ENCODE measurements at places on chromosomes 2 and 18. TPM values are rescaled to one million over a fixed set of nuclear protein-coding genes. Genes with fewer than 3 reads are reported as not detected.
A peak's percentile ranks its signal among the peaks of the same experiment; 100 is the strongest.

- no peak for DNase-seq
Observed at GRCh38 chr2:137676346-137676745, 287.9 kb upstream of the HNMT start.

DNA sequence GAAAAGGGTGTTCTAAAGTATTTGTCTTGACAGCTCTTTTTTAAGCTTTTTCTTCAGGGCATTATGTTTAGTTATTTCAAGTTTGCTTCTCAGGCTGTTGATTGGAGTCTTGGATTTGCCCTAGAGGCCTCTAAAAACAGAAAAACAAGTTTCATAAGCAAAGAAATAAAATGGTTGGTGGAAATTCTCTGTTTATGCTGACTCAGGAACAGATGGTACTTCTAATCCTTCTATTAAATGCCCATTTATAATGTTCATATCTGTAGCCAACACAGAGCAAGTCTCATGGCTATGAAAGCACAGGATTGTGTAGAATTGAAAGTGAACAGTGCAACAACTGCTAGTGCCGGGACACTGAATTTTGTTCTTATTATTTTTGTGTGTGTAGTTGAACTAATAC, 60.4 kb downstream of the KCNJ3 start:
- no peak for DNase-seq

GRCh38 chr18:68427951-68428401, 286.9 kb downstream of the TMX3 start:
- no peak for DNase-seq

GRCh38 chr2:30362468-30363081, 84.5 kb upstream of the LCLAT1 start:
- DNase-seq: no peak

DNA sequence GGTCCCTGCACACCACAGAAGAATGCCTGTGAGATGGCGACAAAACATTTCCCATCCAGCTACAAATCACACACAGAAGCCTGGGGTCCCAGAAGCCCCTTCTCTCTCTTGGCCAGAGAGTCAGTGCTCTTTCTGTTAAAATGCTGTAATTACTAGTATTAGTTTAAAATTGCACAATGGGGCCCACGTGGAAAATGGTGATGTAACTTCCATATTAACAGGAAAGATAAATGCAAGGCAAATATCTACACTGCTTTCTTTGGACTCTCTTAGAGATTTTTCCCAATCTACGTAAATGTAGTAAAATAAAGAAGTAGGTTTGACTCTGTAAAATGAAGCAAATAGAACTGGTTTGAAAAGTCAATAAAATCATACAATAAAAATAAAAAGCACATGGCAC, 113.9 kb upstream of the TFCP2L1 start:
- no peak for DNase-seq

GRCh38 chr2:63049211-63049969, 1.2 kb upstream of the OTX1 start:
- DNase-seq: peak; percentile 6

DNA sequence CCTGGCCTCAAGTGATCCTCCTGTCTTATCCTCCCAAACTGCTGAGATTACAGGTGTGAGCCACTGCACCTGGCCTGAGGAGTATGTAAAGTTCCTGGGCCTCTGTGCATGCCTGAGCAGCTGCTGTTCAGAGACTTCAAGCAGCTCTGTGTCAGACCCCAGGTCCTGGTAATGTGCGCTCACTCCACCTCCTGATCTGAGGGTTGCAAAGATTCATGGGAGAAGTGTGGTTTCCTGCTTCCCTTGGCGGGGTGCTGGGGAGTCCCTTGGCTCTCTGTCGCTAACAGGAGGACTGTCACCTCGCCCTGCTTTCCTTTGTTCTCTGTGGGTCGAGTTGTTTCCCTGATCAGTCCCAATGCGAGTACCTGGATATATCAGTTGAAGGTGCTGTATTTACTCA, 8.6 kb upstream of the IL36A start:
- no peak for DNase-seq

- no peak for DNase-seq
Observed at GRCh38 chr2:71796174-71796593, 342.8 kb downstream of the DYSF start.

DNA sequence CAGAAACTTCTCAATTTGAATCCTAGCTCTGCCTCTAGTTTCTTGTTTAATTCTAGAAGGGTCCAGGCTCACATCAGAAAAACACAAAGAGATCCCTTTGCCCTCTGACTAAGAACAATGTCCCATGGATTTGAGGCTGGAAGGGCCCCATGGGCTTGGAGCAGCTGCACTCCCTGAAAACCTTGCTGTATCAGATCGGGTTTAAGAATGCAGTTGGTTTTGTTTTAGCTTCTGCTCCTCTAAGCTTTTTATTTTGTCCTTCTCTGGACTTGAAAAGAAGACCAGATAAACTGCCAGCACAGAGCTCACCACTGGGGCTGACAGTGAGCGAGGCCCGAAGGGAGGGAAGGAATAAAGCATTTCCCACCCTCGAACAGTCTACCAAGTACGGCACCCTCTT, 69.2 kb upstream of the WIPF1 start:
- DNase-seq: no peak

GRCh38 chr2:180130403-180130802, 123.3 kb upstream of the CWC22 start:
- no peak for DNase-seq

DNA sequence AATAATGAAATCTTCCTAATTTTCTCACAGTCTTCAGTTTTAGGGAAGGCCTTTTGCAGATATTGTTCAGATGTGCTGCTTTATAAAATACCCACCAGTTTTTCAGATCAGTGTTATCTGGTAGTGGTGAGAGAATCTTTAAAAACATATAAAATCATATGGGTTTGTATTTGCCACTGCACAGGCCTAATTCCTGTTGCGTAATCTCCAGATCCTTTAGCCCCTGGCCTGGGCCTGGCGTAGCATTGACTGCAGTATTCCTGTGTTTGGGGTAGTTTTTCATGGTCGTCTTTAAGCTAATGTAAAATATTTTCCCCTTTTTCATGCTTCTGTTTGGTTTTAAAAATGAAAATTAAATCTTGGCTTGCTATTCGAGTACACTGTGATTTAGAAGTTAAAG, 43.2 kb downstream of the TSHZ1 start:
- DNase-seq: no peak

DNA sequence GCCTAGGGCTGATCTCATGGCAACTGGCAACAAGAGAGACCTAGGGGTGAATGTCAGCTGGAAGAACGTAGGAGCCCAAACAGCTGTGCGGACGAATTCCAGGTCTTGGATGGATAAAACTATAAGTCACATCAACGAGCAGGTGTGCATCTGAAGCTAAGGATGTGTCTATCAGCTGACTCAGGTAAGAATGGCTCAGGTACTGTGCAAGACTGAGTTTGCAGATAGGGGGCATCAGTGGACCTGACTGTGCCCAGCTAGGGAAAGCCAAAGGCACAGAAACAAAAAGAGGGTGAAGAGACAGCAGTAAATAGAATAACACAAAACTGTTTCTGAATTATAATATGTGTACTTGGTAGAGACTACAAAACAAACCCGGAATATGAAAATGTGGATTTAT, 357.3 kb downstream of the ZEB2 start:
- DNase-seq: no peak

DNA sequence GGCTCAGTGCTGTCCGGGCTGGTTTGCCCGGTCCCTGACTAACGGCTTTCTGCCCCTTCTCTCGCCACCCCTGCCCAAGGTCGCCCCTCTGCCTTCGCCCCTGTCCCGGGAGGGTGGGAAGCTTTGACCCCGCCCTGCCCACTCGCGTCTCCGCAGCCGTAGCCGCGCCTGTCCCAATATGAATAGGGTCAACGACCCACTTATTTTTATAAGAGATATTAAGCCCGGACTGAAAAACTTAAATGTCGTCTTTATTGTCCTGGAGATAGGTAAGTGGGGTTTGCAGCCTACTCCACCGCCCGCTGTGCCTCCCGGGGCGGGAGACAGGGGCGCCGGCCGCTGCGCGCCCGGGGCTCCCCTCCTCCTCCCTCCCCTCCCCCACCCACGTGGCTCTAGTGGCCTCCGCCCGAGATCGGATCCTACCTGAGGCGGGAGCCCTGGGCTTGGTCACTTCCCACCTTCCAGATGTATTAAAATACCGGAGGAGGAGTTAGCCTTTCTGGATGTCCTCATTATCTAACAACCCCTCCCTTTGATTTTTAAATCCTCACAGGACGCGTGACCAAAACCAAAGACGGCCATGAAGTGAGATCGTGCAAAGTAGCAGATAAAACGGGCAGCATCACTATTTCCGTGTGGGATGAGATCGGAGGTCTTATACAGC, 633 bp downstream of the NABP1 start:
- peak; percentile 68 for DNase-seq

- DNase-seq: no peak
Observed at GRCh38 chr2:231939022-231939421, 12.8 kb upstream of the NPPC start.

DNA sequence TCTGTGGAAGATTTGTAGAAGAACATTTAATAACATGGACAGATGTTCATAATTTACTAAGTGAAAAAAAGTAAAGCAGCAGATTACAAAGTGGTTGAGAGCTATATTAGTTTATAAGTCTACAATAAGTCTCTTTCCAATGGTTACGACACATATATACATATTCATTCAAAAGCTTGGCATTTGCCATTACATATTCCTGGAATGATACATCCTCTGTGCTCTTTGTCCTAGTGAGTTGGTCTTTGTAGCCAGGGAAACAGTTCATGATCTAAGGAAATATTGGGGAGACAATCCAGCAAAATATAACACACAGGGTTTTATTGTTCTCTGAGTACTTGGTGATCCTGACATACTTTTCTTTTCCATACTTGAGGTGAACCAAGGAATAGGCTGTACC, 32.5 kb upstream of the SOS1 start:
- DNase-seq: no peak

GRCh38 chr2:15082105-15083058, 449.9 kb downstream of the LRATD1 start:
- DNase-seq: no peak

GRCh38 chr2:20052861-20053281, 1.4 kb upstream of the LAPTM4A start:
- DNase-seq: peak; percentile 77

Gene NXPH2
- not detected for total RNA-seq

Gene RTP5
- not detected for total RNA-seq

Gene SCN9A
- total RNA-seq: 14.4 TPM

Gene TCF4
- total RNA-seq: 30.4 TPM

Gene HOXD13
- total RNA-seq: 0.14 TPM

Gene SLC5A7
- 0.36 TPM for total RNA-seq

Gene DES
- 18.5 TPM for total RNA-seq

Gene LYG2
- not detected for total RNA-seq

Gene RAPH1
- total RNA-seq: 55.1 TPM

Gene RUFY4
- 0.28 TPM for total RNA-seq
